Ascending aorta (tissue), 2 donors: ENCODE measurements at places on chromosomes 5 and 9.

- DNase-seq = no peak
These were observed 6.5 kb upstream of the PAX5 start for GRCh38 chr9:37040508-37041127.

GRCh38 chr9:29514862-29515261 lies 1941.6 kb upstream of the C9orf72 start:
- no peak for DNase-seq

GRCh38 chr5:147737921-147738320 lies 44.6 kb downstream of the JAKMIP2 start:
- no peak for DNase-seq

GRCh38 chr5:98714710-98715288 lies 58.7 kb upstream of the RGMB start:
- no peak for DNase-seq

GRCh38 chr9:9754186-9754585 lies 858.6 kb downstream of the PTPRD start:
- no peak for DNase-seq

- no peak for DNase-seq
These were observed 27.8 kb downstream of the NUTM2F start for GRCh38 chr9:94300470-94301301.
